HL-60 (cell line): ENCODE measurements at places on chromosomes 2 and 18.

- DNase-seq, result no peak
Observed at GRCh38 chr2:239137898-239138283, 262.9 kb downstream of the HDAC4 start.

DNA sequence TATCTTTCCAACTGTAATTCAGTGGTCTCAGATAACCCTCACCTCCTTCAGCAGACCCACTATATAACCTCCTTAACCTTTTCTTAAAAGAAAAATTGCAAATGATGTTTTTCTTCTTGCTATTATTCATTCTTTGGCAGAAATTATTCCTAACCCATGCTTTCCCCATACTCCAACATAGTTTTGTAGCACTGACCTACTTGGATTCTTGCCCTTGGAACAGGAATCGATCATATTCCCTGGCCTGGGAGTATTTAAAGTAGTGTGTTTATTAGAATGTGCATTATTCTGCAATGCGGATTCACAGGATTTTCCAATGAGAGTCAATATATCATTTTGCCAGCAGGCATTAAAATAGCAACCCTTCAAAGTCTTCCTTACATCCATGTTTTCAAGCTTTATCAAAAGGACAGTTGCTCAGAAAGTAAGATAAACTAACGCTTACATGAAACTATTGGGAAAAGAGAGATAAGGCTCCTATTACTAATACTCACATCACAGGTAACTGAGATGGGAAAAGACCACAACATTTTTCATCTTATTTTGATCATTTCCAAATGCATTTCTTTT lies 37.4 kb downstream of the CHN1 start:
- DNase-seq, result no peak

DNA sequence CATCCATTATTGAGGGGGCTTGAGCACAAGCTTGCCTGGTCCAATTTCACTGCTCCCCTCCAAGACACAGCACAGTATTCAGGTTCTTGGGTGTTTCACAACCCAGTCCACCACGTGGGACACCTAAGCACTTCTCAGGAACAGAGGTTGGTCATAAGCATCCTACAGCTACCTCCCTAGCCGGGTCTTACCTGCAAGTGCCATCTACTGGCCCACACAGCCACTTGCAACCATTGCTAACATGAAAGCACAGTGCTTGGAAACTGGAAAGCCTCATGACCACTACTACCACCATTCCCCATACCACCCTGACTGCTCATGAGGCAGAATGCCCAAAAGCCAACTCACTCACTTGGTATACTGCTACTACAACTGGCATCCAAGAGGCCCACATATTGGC lies 105.7 kb upstream of the RPRM start:
- no peak for DNase-seq

DNA sequence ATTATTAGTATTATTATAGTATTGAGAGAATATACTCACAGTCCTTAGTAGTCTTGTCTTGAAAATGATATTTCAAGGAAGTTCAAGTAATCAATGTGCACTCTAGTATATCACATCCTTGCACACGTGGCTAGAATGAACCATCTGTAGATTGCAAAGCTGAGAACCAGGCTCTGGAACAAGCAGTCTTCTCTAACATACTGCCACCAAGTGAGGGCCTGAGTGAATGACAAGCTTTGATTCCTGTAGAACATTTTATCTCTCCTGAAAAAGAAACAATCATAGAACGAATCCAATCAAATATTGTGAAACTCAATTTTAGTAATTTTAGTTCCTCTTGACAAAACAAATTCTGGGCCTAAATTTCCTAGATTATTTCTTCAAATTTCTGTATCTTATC lies 55.3 kb upstream of the SULT1C3 start:
- no peak for DNase-seq

- DNase-seq, result no peak
Observed at GRCh38 chr2:226580403-226580802, 219.2 kb downstream of the IRS1 start.

GRCh38 chr2:48202863-48203642 lies 296.8 kb upstream of the FBXO11 start:
- DNase-seq, result no peak

DNA sequence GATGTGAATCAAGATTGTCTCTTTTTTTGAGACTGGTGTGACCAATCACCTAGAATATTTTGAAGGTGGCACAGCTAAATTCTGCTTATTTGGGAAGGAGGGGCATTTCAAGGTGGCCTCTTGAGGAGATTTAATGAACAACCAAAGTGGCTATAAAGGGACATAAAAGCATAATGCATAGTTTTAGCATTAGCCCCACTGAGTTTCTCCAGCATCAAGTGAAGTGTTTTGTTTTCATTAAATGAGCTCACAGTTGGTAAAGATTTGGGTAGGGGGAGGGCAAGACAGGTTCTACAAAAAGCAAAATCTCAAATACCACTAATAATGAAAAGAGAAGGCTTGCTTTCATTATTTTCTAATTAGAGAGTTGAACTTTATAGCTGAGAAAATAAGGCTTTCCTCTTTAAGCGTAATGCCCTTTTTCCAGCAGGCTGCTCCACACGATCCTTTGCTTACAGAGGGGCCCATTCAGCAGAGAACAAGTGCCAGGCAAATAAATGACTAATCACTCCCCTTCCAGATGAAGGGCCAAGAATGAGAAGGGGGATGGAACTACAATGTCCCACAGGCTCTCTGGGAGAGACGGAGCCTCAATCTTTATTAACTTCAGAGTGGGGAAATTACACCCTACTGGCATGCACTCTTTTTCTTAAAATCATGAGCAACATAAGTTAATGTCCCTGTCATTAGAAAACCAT lies 35.9 kb downstream of the LHCGR start:
- no peak for DNase-seq

GRCh38 chr18:46407486-46408166 lies 249.4 kb downstream of the LOXHD1 start:
- DNase-seq, result no peak

- no peak for DNase-seq
Observed at GRCh38 chr18:22268641-22269128, 99.3 kb downstream of the GATA6 start.

DNA sequence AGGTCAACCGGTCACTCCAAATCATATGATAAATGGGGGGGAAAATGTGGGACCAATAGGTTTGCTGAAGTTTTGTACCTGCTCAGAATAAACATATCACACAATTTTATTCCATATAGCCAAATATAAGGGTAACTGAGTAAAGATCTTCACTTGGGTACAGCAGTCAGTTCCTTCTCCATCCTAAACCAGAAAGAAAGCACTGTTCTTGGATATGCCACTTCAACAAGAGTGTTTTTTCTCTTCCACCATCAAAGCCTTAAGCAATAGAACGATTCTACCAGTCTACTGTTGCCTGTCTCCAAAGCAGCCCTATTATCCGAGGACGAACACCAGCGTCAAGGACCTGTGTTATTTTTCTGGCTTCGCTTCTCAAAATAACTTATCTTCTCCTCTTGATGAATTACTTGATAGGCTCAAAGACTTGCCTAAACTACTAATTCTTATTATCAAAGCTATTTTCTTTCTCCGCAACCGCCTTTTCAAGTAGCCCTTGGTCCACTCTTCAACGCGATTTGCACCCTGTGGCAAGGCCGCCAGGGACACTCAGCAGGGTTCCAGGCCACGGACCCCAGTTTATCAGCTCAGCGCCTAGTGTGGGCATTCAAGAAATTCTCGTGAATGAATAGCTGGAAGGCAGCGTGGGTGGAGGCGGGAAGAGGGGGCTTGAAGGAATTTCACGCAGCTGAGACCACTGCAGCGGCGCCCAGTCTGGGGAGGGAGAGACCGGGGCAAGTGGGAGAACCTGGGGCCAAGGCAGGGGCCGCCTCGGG lies 646 bp downstream of the ALS2 start:
- DNase-seq, result no peak

DNA sequence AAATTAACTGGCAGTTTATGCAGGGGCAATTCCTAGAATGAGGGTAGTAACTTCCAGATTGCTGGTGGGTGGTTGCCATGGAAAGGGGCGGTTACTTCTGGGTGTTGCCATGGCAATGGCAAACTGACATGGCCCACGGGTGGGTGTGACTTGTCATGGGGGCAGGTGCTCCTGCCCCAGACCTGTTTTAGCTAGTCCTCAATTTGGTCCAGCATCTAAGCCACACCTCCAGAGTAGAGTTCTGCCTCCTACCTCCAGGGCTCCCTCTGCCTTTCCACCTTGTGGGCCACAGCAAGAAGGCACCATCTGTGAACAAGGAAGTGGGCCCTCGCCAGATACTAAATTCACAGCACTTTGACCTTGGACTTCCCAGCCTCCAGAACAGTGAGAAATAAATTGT lies 148.7 kb downstream of the TFCP2L1 start:
- no peak for DNase-seq

DNA sequence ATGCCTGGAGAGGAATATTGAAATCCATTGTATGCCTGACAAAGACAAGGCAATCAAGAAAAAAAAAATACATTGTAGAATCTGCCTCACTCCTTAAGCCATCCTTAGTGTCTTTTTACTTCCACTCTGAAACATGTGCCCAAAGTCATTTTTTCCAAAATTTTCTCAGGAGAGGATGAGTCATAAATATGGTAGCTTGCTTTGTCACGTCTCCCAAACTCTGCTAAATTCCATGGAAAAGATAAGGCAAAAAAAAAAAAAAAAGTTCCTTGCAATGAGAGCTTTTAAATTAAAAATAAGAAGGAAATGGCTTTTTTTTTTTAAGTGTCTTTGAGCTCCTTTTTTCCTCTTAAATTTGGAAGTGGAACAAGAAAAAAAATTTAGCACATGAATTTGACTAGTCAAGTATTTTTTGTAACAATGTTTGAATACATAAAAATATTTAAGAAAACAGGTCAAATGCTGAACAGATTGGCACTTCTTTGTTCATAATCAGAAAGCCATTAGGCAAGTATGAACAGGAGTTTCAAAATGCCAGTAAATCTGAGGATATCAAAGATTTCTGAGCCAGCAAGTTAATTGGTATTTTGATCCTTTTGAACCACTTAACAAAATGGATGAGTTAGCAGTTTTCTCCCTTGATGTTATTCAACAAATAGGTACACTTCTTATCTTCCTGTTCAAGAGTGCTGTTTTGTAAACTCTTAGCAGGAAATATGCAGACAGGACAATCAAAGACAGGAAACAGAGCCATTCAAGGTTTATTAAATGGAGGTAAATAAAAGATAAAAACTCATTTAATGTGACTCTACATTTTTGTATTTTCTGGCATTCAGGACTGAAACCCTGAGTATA lies 247.3 kb upstream of the SP5 start:
- no peak for DNase-seq

DNA sequence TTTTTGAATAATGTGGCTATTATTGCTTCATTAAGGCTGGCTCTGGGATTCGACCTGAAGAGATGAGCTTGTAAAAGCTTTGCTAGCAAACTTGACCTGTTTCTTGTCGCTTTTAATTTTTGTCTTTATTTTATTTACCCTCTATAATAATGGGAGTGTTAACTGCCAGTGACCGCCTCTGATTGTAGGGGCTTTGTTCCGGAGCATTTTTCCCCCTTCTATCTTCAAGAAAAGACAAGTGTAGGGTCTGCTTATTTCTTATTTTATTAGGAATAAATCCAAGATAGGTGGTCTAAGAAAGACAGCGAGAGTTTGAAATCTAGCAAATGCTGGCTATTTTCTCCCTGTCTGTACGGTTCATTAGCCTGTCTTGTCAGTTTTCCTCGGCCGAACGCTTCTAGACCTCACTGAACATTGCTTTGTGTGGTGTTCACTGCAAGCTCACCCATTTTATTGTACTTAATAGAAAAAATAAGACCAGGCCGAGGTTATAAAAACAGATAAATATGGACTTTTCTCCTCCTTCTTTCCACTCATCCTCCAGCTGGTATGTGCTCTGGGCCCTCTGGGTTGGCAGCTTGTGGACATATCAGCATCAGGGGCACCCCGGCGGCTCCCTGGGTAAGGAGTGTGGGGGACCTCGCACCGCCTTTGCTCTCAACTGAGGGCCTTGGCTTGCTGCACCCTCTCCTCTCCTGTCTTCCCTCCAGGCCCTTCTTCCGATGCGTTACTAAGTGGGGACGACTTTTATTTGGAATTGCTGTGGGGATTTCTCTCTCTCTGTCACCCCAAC lies 8.5 kb downstream of the MEIS1 start:
- DNase-seq, result no peak

- no peak for DNase-seq
Observed at GRCh38 chr18:67875944-67876343, 359.4 kb upstream of the DSEL start.

- DNase-seq, result no peak
Observed at GRCh38 chr18:7020995-7021777, 96.4 kb downstream of the LAMA1 start.

DNA sequence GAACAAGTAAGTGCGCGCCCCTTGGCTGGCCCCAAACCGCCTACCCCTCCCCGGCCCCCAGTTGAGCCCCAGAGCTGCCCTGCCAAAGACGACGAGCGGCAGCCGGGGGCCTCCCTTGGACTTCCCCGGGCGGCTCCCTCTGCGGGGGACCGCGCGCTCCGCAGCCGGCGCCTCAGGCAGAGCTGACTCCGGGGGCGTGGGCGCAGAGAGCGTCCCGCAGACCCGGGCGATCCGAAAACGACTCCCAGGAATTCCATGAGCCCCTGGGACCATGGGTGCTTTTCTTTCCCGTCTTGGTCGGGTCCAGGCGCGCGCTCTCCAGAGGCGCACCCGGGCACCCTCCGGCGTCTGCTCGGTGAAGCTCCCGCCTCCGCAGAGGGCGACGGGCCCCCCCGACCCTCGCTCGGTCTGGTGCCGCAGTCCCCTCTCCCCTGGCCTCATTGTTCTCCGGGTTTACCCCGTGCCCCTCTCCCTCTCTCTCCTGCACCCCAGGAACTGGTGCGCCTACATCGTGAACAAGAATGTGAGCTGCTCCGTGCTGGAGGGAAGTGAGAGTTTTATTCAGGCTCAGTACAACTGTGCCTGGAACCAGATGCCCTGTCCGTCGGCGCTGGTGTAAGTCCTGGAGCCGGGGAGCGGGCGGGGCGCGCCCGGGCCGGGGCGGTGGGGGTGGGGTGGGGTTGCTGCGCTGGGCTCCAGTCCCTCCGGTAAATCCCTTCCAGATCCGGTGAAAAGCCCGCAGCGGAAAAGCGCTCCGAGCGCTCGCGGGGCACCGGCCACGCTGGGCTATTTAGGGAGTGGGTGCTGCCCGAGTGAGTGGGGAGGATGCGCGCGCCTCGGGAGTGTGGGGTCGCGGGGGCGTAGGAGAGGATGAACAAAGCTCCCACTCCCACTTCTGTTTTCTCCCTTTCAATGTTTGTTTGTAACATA lies 776 bp downstream of the EMILIN2 start:
- peak; percentile 50 for DNase-seq

DNA sequence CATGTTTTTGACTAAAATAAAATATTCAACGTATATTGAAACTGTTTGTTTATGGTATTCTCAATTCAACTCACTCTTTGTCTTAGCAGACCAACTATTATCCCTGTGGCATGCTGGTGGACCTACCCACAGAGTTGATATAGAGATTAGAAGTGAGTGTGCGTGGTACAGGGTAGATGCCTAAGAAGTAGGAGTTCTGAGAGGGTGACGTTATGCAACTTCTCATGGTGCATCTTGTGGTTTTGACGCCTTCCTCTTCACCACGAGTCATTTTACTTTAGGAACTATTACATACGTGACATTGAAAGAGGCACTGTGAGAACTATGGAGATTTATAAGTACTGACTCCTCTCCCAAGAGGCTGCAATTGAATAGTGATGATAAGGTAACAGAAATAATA lies 26.6 kb upstream of the NAPG start:
- peak; percentile 83 for DNase-seq
